ENCODE measurements at places on chromosomes 6 and 20.

GRCh38 chr6:84220809-84221409 is 6.5 kb downstream of the CEP162 start:
- no peak for DNase-seq

DNA sequence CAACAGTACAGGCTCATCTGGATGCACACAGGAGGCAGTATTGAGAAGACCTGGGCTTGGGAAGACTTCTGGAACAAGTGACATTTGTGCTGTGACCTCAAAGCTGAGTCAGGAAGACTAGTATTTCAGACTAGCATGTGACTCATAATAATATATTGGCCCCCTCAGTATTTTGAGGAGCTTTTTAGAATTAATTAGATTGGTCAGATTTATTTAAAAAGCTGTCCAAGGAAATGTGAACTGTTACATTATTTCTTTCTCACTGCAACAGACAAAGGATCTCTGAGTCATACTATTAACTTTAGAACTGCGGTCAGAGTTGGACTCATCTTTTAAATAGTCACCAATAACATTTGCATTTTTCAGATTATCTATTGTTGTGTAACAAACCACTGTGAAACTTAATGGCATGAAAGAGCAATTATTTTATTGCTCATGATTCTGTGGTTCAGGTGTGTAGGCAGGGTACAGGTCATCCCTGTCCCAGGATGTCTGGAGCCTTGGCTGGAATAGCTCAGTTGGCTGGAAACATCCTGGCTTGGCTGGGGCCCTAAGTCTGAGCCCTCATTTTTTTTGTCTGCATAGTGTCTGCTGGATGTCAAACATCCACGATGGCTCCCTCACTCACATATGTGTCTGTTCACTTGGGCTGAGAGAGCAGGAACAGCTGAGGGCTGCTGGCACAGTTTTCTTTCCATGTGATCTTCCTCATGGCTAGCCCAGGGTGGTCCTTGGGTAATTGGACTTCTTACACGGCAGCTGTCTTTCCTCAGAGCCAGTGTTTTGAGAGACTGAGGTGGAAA is 46.9 kb downstream of the MAP3K4 start:
- no peak for DNase-seq

- no peak for DNase-seq
These were observed 1.3 kb downstream of the ARHGAP18 start for GRCh38 chr6:129708496-129709195.

GRCh38 chr6:135888818-135889217 is 37.3 kb downstream of the PDE7B start:
- DNase-seq = no peak

- DNase-seq = no peak
These were observed 1.7 kb downstream of the APMAP start for GRCh38 chr20:24990810-24991252.

- no peak for DNase-seq
These were observed 19.4 kb upstream of the MAN1A1 start for GRCh38 chr6:119368921-119369320.

DNA sequence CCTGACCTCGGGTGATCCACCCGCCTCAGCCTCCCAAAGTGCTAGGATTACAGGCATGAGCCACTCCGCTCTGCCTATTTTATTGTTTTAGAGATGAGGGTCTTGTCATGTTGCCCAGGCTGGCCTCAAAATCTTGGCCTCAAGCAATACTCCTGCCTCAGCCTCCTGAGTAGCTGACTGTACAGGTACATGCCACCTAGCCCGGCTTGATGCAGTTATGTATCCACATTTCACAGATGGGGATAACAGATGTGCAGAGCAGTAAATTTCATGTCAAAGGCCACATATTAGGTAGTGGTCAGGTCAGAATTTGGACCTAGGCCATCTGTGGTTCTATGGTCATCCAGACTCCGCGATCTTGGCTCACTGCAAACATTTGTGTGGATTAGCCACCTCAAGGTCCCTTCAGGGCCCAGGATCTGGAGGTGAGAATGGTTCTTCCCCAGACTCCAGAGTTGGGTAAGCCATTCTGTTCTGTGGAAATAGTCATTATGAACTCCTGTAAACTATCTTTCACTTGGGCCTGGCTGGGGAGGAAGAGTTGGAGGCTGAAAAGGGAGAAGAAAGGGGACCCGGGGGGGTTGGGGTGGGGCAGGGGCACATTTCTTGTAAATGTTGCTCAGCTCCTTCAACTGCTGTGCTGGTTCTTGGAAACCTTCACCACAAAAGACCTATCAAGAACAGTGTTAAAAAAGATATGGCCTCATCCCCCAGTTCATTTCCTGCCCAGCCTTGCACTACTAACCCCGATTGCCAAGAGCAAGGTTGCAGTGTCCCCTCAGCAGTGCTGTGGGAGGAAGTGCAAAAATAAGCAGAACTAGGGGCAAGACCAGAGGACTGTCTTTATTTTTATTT is 13.0 kb downstream of the PIM1 start:
- no peak for DNase-seq

- DNase-seq = no peak
These were observed 109.1 kb downstream of the TFAP2B start for GRCh38 chr6:50927800-50928199.

DNA sequence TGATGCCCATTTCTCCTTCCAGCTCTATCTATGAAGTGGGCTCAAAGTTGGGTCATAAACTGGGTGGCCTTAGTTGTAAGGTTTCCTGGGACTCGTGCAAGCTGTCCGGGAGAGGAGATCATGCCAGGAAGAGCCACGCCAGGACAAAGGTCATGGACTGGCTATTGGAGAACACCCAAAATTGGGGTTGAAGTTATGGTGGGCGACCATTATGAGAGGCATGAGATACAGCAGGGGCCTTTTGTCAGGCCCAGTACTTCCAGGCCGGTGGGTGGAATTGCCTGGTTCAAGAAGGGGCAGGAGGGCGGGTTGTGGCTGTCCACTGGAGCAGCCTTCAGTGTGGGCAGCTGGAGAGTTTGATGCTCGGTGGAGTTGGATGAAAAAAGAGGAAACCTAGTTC is 225.1 kb upstream of the SSTR4 start:
- DNase-seq = no peak

DNA sequence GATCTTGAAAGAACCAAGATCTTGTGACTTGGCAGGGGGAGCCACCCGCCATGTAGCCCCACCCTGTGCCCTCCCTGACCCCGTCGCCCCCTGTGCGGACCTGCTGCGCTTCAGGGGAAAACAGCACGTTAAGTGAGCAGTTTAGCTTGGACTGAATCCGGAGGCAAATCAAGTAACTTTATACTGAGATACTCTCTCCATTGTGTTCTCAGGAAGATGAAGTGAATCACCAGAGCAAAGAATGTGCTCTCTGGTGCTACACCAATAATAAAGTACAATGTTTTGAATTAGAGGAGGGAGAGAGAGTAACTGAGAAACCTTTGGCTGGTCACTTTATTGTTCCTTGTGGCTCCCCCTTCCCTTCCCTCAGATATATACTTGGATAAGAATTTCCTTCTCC is 83.4 kb downstream of the TXNDC5 start:
- DNase-seq = no peak

DNA sequence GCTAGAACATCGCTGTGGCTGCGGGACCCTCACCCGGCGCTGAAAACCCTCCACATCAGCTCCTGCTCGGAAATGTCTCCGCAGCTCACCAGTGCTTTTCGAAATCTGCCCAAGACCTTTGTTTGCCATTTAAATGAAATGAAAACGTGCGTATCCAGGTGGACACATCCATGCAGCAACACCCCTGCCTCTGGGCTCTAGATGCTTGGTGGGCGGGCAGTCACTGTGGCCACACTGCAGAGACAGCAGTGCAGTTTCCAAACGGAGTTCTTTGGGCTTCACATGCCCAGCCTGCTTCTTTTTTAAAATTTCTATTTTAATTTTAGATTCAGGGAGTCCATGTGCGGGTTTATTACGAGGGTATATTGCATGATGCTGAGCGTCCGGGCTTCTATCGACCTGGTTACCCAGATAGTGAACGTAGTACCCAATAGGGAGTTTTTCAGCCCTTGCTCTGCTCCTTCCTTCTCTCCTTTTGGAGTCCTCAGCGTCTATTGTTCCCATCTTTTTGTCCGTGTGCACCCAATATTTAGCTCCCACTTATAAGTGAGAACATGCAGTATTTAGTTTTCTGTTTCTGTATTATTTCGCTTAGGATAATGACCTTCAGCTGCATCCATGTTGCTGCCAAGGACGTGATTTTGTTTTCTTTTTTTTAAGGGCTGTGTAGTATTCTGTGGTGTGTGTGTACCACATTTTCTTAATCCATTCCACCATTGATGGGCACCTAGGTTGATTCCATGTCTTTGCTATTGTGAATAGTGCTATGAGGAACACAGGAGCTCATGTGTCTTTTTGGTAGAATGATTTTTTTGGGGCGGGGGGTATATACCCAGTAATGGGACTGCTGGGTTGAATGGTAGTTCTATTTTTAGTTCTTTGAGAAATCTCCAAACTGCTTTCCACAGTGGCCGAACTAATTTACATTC is 4.8 kb upstream of the TUBB2B start:
- DNase-seq = peak; percentile 50

- no peak for DNase-seq
These were observed 10.2 kb upstream of the SRPK1 start for GRCh38 chr6:35931120-35931561.

DNA sequence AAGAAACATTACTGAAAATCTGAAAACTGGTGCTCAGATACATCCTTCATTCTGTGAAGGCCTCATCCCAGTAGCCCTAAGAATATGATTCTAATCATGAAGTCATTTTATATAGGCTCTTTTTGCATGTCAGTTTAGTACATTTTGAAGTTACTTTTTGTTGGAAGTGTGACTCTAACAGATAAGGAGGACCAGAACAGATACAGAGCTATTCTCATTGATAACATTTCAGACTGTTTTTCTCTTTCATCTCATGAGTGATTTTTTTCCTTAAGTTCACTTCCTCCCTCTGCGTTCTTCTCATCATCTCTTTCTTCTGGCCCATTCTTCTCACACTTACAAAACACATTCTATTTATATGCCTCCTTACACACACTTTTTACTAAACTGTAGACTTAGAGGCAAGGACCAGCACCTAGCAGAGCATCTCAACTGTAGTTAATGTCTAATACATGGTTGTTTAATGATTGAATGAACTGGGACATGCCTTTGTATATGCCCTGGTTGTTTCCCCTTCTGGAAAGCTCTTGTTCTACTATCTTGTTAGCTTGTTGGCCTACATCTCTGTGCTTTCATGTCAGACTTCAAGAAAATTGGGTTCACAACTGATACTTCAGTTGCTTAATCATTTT is 8.7 kb downstream of the CTNNBL1 start:
- DNase-seq = no peak

- DNase-seq = no peak
These were observed 63.4 kb upstream of the PIM1 start for GRCh38 chr6:37106554-37106953.

- DNase-seq = peak; percentile 39
These were observed 4.1 kb upstream of the ZKSCAN8 start for GRCh38 chr6:28137505-28137981.

- DNase-seq = no peak
These were observed 28.3 kb upstream of the RIPOR2 start for GRCh38 chr6:24963887-24964570.

GRCh38 chr6:117829594-117830319 is 77.3 kb upstream of the SLC35F1 start:
- DNase-seq = no peak

GRCh38 chr6:89758830-89759229 is 60.8 kb downstream of the MDN1 start:
- DNase-seq = no peak

GRCh38 chr20:21101453-21101931 is 4.7 kb downstream of the LINC00237 start:
- DNase-seq = no peak

- peak; percentile 70 for DNase-seq
These were observed 679.5 kb upstream of the NRSN1 start for GRCh38 chr6:23446469-23446967.

- no peak for DNase-seq
These were observed 222.4 kb downstream of the UNC5CL start for GRCh38 chr6:40816601-40817000.

GRCh38 chr6:12232339-12232738 is 57.8 kb upstream of the EDN1 start:
- no peak for DNase-seq

DNA sequence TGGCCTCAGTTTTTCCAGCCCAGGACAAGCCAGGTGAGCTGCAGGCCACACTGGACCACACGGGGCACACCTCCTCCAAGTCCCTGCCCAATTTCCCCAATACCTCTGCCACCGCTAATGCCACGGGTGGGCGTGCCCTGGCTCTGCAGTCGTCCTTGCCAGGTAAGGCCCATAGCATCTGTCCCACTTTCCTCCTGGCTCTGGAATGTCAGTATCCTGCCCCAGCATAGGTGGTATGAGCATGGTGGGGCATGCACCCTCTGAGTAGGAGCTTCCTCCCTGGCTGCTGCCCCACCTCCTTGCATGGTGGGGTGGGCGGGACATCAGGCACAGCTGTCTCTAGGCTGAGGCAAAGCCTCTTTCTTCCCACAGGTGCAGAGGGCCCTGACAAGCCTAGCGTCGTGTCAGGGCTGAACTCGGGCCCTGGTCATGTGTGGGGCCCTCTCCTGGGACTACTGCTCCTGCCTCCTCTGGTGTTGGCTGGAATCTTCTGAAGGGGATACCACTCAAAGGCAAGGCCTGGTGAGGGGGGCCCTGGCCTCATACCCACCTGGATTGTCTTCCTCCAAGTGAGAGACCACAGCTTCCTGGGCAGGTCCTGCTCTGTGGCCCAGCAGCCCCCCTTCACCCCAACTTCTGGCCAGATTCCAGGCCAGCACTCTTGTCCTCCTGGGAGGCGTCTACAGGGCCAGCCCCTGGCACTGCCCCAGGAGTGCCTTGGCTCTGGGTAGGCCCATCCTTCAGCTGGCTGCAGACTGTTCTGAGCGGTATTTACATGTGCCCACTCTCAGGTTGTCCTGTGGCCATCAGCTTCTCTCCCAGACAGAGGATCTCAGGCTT is 9.1 kb downstream of the PI16 start:
- DNase-seq = no peak

DNA sequence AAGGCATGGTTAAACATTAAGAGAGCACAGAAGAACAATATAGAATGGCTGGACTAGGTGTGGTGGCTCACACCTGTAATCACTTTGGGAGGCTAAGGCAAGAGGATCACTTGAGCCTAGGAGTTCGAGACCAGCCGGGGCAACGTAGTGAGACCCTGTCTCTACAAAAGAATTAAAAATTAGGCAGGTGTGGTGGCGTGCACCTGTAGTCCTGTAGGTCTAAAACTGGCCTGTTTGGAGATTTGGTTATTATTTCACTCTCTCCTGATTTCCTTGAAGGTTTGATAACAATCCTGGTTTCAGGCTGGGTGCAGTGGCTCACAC is 15.6 kb downstream of the SRSF6 start:
- DNase-seq = no peak

GRCh38 chr20:41173161-41173721 is 35.9 kb downstream of the PLCG1 start:
- peak; percentile 34 for DNase-seq

- DNase-seq = no peak
These were observed 141.0 kb downstream of the HACE1 start for GRCh38 chr6:104718672-104719071.

- DNase-seq = no peak
These were observed 12.8 kb downstream of the SNX3 start for GRCh38 chr6:108247965-108248536.

GRCh38 chr6:117298941-117299340 is 33.6 kb downstream of the VGLL2 start:
- DNase-seq = no peak
